NCI-H187 (cell line): ENCODE measurements at places on chromosomes 16 and 17.
A peak's percentile ranks its signal among the peaks of the same experiment; 100 is the strongest.

DNA sequence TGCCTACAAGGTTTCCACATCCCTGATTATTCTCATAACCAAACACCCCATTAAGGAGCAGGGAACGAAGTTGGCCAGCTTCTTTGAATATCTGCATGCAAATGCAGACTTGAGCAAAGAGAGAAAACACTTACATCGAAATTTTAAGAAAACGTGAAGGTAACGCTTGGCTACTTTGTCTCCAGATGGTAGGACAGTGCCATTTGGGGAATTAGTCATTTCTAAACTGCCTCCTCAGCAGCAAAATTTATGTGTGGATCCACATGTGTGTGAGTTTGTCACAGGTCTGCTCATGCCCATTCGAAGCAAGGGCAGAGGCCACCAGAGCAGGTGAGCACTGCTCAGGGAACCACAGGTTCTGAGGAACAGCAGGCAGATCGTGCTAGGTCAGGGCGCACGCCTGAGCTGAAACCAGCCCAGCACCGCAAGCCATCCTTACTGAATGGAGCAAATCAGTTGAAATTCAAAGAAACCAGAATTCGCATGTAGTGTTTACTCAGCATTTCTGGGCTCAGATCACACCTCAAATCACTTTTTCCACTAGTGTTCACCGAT lies 80.1 kb downstream of the SOCS1 start:
- DNase-seq, result no peak

DNA sequence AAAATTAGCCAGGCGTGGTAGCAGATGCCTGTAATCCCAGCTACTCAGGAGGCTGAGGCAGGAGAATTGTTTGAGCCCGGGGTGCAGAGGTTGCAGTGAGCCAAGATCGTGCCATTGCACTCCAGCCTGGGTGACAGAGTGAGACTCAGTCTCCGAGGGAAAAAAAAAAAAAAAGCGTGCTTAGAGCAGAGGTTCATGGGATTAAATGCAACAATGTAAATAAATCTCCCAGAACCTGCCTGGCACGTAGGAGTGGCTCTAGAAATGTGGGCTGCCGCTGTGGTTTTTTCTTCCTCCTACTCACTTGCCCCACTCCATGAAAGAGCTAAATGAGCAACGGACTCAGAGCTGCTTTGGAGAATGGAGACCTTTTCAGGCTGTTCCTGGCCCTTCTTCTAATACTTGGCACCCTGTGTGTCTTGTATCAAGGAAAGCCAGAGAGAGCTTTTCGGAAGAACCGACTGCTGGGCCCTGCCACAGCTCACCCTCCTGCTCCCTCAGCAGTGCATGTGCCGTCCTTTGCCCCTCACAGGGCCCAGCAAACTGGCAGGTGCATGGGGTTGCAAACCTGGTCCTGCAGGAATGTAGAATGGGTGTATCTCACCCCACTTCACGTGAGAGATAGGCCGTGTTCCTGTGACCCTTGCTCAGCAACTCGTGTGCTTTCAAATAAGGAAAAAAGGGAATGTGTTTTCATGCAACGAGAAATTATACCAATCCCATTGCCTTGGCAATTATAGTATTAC lies 52.0 kb downstream of the LDHD start:
- DNase-seq, result peak; percentile 21

GRCh38 chr16:48383877-48384519 lies 1.2 kb downstream of the SIAH1 start:
- DNase-seq, result no peak

DNA sequence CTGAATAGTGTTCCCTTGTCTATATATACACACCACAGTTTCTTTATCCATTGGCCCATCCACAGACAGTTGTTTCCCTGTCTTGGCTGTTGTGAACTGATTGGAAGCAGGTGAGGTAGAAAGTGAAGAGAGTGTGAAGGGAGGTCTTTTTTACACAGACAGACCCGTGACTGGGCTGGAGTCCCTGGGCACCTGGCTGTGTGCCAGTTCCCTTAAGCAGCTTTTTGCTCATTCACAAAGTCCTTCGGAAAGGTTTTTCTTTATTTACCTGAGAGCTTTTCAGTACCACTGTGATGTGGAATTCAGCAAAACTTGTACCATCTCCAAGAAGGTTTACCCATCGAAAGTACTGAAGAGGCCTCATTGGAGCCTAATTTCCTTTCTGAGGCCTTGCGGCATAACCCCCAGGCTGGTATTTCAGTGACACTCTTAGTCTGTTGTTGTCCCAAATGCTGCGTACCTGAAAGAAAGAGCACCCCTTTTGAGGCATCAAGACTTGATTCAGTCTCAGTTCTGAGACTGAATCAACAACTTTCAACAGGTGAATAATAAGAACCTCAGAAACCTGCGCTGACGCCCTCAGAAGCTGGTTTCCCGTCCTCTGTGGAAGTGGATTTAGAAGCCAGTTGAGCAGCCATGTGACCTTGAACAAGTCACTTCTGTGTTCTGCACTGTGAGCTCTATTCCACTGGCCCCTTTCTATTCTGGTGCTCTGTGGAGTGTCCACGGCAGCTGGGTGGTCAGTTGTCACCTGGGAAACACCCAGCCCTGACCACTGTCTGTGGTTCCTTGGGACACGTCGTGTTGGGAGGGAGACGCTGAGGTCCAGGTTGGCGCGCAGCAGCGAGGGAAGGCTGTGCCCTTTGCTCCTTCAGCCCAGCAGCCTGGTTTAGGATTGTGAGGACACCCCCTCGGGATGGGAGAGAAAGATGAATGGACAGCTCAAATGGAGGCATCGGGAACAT lies 53.9 kb upstream of the CRISPLD2 start:
- DNase-seq, result no peak

GRCh38 chr17:73387746-73388577 lies 76.2 kb upstream of the CDC42EP4 start:
- no peak for DNase-seq

DNA sequence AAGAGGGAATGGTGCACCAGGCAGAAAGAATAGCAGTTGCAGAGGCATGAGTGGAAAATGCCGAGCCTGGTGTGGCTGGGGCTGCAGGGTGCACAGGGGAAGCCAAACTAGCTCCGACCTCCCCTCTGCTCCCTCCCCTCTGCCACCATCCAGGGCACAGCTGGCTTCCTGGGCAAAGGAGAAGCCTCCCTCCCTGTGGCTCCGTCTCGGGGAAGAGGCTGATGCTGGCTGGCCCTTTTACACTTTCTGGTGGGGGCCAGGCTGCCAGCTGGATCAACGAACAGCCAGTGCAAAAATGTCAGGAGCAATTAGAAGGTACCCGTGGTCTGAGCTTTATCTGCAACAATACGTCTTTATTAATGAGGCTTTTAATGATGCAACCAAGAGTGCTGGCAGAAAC lies 37.1 kb upstream of the KCNJ12 start:
- no peak for DNase-seq
